Right lobe of liver (tissue), 6 donors: ENCODE measurements at places on chromosomes 1 and 21.

DNA sequence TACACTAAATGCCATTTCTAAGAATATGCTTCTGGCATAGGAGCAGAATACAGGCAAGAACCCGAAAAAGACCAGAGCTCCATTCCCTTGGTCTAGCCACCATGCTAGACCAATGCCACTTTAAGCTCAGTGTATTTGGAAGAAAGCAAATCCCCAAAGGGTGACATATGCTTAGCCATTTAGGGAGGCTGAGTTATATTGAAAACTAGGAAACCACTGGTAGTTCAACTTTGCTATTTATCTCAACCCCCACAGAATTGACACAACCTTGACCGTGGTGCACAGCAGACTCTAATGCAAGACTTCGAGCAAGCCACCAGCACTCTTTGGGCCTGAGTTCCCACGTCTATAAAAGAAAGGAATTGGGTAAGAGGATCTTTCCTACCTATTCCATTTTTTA, 167.9 kb downstream of the ADSS2 start:
- H3K27me3 ChIP-seq, result no peaks in the 10 kb centered on the region
- H3K27ac ChIP-seq, result no peak overlapping the region
- no peak overlapping the region for H3K4me3 ChIP-seq

- no peak overlapping the region for H3K4me3 ChIP-seq
- H3K27ac ChIP-seq, result no peak overlapping the region
- no peaks in the 10 kb centered on the region for H3K36me3 ChIP-seq
- H3K27me3 ChIP-seq, result no peaks in the 10 kb centered on the region
- no peaks in the 10 kb centered on the region for H3K4me1 ChIP-seq
- DNase-seq, result no peak
Measured at GRCh38 chr1:183892351-183892793, 87.5 kb downstream of the RGL1 start.

GRCh38 chr1:204465546-204466415, 28.8 kb downstream of the PIK3C2B start:
- H3K27ac ChIP-seq, result peak overlapping the region; percentile 13
- H3K27me3 ChIP-seq, result no peaks in the 10 kb centered on the region
- no peak for DNase-seq
- H3K4me1 ChIP-seq, result no peaks in the 10 kb centered on the region
- no peaks in the 10 kb centered on the region for H3K36me3 ChIP-seq

DNA sequence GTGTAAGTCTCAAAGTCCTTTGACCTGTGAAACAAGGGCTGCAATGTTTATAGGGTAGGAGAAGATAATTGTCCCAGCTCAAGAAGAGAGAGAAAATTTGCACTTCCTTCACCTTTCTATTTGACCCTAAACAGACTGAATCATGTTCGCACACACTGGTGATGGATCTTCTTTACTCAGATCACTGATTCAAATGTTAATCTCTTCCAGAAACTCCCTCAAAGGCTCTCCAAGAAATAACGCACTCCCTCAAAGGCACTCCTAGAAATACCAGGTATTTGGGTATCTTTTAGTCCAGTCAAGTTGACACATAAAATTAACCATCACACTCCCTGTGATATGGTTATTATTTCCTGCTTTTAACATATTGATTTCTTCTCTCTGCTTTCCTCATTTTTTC, 30.5 kb upstream of the PTGS2 start:
- DNase-seq, result no peak
- H3K4me3 ChIP-seq, result no peak overlapping the region
- no peaks in the 10 kb centered on the region for H3K27me3 ChIP-seq
- H3K27ac ChIP-seq, result no peak overlapping the region
- H3K36me3 ChIP-seq, result no peaks in the 10 kb centered on the region
- no peaks in the 10 kb centered on the region for H3K4me1 ChIP-seq

DNA sequence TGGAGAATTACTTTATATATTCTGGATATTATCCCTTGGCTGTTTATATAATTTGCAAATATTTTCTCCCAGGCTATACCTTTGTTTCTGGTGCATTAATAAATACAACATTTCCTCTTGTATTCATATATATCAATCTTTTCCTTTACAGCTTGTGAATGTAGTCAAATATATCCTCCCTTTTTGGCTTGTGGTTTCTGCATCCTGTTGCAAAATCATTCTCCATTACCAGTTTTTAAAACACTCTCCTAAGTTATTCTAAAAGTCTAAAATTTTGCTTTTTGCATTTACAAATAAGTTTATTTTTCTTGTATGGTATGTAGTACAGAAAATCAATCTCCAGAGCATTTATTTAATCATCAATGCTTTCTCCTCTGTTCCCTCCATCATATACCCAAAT, 909.4 kb downstream of the ADGRL2 start:
- H3K27me3 ChIP-seq, result no peaks in the 10 kb centered on the region
- H3K4me1 ChIP-seq, result no peaks in the 10 kb centered on the region
- DNase-seq, result no peak
- no peak overlapping the region for H3K4me3 ChIP-seq
- H3K27ac ChIP-seq, result no peak overlapping the region
- no peaks in the 10 kb centered on the region for H3K36me3 ChIP-seq
